ENCODE measurements at places on chromosomes 6 and 20.

DNA sequence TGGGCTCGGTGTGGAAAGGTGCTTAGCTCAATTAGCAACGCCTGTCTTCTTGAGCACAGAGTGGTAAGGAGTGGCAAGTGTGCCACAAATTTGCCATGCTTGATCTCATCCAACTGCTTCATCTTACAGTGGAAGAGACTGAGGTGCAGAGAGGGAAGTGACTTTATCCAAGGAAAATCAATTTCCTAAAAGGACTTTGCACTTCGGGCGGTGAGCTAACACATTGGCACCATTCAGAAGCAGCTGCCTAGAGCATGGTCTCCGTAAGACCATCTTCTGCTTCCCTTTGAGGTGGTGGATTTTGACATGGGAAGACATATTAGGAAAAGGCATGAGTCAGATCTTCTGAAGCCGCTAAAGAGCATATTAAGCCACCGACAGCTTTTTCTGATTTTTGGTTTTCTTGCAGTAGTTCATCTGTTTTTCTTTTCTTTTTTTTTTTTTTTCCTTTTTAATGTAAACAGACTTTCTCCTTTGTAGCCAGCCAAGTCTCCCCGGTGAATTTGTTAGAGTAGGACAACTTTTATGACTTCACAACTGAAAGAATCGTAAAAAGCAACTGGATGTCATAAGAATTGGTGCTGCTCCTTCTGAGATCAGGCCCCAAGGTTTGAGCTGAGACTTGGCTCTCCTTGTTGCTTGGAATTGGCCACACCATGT lies 273.2 kb downstream of the CDC5L start:
- DNase-seq: no peak

- no peak for DNase-seq
Measured at GRCh38 chr6:43172104-43173007, 1.3 kb downstream of the SRF start.

DNA sequence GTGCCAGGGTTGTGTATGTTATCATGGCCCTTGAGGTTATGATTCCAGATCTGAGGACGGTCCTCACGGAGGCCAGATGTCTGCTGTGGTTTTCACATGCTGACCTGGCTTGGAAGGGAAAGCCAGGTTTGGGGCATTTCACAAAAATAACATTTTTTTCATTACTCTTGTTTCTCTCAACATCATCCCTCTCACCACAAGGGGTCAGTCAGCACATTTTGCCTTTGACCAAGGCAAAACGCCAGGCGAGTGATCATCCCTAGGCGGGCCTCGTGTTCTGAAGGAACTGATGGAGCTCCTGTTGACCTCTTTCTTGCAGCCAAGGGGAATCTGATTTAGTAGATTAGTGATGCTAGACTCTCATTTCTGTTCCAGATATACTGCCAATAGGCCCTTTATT lies 133.5 kb downstream of the TBC1D7 start:
- DNase-seq: no peak

DNA sequence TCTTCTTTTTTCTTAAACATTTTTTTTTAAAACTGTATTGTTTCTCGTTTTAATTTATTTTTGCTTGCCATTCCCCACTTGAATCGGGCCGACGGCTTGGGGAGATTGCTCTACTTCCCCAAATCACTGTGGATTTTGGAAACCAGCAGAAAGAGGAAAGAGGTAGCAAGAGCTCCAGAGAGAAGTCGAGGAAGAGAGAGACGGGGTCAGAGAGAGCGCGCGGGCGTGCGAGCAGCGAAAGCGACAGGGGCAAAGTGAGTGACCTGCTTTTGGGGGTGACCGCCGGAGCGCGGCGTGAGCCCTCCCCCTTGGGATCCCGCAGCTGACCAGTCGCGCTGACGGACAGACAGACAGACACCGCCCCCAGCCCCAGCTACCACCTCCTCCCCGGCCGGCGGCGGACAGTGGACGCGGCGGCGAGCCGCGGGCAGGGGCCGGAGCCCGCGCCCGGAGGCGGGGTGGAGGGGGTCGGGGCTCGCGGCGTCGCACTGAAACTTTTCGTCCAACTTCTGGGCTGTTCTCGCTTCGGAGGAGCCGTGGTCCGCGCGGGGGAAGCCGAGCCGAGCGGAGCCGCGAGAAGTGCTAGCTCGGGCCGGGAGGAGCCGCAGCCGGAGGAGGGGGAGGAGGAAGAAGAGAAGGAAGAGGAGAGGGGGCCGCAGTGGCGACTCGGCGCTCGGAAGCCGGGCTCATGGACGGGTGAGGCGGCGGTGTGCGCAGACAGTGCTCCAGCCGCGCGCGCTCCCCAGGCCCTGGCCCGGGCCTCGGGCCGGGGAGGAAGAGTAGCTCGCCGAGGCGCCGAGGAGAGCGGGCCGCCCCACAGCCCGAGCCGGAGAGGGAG lies 580 bp downstream of the VEGFA start:
- no peak for DNase-seq

GRCh38 chr6:90183587-90184333 lies 112.9 kb downstream of the BACH2 start:
- no peak for DNase-seq

DNA sequence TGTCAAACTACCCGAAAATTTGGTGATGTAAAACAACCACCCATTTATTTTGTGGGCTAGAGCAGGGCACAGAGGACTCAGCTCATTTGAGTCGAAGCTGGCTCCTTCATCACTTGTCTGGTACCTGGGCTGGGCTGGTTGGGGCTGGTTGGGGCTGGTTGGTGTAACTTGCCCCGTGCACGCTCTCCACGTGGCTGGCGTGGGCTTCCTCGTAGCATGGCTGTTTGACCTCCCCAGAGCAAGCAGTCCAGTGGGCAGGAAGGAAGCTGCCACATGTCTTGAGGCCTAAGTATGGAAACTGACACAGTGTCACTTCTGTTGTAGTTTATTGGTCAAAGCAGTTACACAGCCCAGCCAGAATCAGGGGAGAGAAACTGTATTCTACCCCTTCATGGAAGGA lies 27.1 kb downstream of the BCAS4 start:
- no peak for DNase-seq

GRCh38 chr20:22333885-22334545 lies 250.4 kb downstream of the FOXA2 start:
- no peak for DNase-seq

- DNase-seq: no peak
Measured at GRCh38 chr20:6115221-6115895, 7.5 kb downstream of the FERMT1 start.

- no peak for DNase-seq
Measured at GRCh38 chr6:133352046-133352445, 110.9 kb downstream of the EYA4 start.

- no peak for DNase-seq
Measured at GRCh38 chr6:82205930-82206392, 41.6 kb downstream of the IBTK start.

DNA sequence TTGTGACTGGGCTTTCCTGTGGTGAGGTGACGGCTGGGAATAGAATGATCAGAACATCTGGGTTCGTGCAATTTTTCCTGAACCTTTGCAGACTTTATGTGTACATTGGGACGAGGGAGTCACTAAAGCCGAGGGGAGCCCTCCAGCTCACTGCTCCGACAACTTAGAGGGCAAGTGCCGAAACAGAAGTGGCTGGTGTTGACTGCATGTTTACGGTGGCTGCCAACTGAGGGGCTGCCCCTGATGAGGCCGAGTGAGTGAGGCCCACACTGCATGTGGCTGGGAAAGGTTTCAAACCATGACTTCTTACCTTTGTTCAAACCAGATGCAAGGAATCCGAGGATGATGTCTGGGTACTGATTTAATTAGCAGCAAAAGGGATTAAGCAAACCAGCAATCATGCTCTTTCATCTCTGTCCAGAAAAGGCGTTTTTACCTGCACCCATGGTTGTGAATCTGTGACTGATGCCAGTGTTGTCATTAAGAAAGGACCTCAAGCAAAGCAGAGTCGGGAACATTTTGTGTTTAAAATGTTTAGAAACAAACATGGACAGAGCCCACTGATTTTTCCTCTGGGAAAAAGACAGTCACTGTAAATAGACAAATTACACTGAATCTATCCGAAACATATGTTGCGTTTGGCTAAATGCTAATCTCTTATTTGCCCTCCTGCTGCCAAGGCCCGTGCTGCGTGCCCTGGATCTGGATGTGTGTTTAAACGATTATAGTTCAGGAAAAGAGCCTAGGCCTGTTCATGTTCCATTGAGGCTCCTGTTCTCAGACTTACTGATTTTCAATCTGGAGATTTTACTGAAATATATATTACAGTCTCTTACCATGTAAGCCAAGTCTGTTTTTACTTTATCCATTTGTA lies 105.1 kb downstream of the UST start:
- no peak for DNase-seq

DNA sequence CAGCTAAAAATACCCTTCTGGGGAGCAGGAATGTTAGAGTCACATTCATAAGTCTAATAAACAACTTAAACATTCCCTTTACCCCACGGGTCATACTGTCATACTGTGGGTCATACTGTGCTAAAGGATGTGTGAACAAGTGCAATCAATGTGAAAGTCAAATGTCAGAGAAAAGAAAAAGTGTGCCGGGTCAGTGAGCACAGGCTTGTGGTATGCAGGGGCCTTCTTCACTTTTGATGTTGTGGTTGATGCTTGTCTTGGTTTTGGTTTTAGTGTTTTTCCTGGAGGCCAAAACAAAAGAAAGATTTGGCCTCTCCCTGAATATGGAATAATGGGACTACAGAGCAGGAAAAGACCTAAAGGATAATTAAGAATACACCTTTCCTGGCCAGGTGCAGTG lies 267.9 kb upstream of the PLN start:
- DNase-seq: no peak

- no peak for DNase-seq
Measured at GRCh38 chr6:131460614-131461000, 112.4 kb upstream of the ARG1 start.

DNA sequence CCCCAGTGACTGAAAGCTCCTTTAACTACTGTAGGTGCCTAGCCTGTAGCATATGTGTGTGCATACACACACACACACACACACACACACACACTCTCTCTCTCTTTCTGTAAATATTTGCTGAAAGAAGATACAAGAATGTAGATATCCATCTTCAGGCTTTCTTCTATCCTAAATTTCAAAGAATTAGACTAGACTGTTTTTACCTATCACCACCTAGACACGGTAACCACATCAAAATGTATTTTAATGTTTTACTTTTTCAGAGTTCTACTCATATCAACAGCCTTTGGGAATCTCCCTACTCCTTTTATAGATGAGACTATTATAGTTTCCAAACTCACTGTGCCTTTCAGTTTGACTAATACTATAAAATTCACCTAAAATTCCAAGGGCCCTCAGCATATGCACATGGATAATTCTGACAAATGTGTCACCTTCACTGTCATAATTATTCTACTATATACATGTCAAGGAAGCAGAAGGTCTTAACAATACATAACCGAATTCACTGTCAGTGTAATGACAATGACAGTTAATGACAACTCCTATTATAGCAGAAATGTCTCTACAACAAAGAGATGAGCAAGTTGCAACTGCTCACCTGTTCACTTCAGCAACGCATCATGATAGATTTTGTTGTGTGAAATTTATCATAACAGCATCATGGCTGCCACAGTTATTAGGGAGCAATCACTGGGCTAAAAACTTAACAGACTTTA lies 236.5 kb downstream of the GMPR start:
- no peak for DNase-seq

DNA sequence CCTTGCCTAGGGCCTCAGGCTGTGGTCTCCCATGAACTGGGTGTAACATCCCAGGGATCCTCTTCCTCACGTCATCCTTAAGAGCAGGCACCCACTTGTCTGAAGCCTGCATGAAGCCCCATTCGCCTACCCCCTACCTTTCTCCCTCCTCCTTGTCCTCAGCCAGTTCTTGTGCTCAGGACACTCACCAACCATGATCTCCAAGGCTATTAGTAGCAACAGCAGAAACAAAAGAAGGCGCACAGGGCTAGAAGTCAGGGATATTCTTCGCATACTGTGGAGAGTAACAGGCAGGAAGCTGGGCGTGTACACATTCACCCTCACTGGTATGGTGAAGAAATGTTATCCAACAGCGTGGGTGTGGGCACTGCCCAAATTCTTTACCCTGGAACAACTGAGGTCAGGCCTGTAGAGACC lies 7.3 kb downstream of the RAET1E start:
- no peak for DNase-seq

- DNase-seq: no peak
Measured at GRCh38 chr6:4936681-4937041, 67.2 kb downstream of the RPP40 start.
